ENCODE measurements at places on chromosomes 1 and 21. TPM values are rescaled to one million over a fixed set of nuclear protein-coding genes. Genes with fewer than 3 reads are reported as not detected.

GRCh38 chr1:213438339-213438738 is 387.3 kb downstream of the RPS6KC1 start:
- DNase-seq, result no peak

GRCh38 chr1:66359815-66360214 is 174.1 kb upstream of the SGIP1 start:
- no peak for DNase-seq

DNA sequence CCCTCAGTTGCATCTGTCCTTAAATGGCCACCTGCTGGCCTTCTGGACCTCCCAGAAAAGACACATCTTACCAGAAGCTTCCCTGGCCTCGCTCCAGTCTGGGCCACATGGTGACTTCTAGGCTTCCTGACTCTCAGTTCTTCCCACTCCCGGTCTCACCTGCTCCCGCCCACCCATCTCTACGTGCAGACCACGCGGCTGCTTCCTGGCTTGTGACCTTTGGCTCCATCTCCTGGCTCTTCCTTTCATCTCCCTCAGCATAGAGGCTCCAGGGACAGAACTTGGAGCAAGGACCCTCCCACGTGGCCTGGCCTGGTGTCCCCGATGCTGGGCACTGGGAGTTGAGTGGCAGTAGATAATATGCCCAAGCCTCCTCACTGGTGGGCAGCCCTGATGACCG is 124.9 kb upstream of the IRF2BP2 start:
- no peak for DNase-seq

- DNase-seq, result no peak
These were observed 53.0 kb upstream of the CPLANE2 start for GRCh38 chr1:16289959-16290358.

GRCh38 chr1:45097944-45098343 is 85.9 kb downstream of the UROD start:
- DNase-seq, result no peak

CCT3 gene
- total RNA-seq, result 252 TPM
